ENCODE measurements at places on chromosomes 4 and X. TPM values are rescaled to one million over a fixed set of nuclear protein-coding genes. Genes with fewer than 3 reads are reported as not detected.

Gene JAKMIP1
- not detected for polyA plus RNA-seq

Gene PLAC1
- 2.4 TPM for polyA plus RNA-seq

Gene CSAG2
- not detected for polyA plus RNA-seq

Gene MAP9
- polyA plus RNA-seq = 13.9 TPM

Gene SLC49A3
- 0.11 TPM for polyA plus RNA-seq

All from AG04450 (cell line).